NCI-H774 (cell line): ENCODE measurements at places on chromosomes 7 and 10.

DNA sequence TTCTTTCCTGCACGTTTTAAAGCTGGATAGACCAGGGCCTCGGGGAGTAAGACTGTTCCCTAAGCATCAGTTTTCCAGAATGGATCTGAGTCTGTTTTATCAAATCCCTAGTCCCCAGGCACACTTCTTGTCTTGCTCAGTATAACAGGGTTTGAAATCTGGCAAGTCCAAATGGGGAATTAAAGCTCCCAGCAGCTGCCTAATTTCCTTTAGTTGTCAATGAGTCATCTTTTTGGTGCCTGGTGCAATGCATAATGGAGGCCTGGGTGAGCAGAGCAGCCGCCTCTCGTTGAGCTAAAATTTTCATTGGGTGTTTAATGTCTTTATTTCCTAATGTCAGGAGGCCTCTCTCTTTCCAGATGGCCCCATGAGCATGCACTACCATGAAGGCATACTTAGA is 87.9 kb downstream of the STRA8 start:
- DNase-seq, result peak; percentile 26

GRCh38 chr7:140863184-140863583 is 61.5 kb downstream of the BRAF start:
- no peak for DNase-seq

DNA sequence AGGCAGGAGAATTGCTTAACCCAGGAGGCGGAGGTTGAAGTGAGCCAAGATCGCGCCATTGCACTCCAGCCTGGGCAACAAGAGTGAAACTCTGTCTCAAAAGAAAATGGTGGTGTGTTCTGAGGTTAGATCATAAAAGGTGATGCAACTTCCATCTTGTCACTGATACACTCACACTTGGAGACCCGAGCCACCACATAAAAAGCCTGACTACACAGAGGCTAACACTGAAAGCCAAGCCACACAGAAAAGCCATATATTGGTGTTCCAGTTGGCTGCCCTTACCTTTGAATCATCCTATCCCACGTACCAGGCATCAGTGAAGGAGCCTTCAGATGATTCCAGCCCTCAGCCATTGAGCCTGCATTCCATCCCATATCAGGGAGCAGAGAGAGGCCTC is 4.0 kb downstream of the MORN4 start:
- DNase-seq, result no peak

- DNase-seq, result no peak
Measured at GRCh38 chr7:132735476-132735875, 159.2 kb upstream of the PLXNA4 start.

GRCh38 chr7:150514748-150515222 is at the start of gene GIMAP7:
Gene GIMAP7, plus strand, starts transcription at chr7:150514872. Its CDS starts 5,103 bp downstream, at chr7:150519975.
- no peak for DNase-seq

DNA sequence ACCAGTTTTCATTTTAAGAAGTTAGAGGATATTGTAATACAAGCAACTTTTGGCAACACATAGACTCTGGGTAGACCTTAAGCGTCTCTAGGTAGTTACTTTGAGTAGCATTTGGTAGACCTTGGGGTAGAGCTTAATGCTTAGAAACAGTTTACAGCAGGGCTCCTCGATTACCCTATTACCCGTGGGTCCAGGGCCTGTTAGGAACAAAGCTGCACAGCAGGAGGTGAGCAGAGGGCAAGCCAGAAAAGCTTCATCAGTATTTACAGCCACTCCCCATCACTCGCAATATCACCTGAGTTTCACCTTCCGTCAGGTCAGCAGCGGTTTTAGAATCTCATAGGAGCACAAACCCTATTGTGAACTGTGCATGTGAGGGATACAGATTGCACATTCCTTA is 173.5 kb downstream of the TSPAN12 start:
- DNase-seq, result no peak

DNA sequence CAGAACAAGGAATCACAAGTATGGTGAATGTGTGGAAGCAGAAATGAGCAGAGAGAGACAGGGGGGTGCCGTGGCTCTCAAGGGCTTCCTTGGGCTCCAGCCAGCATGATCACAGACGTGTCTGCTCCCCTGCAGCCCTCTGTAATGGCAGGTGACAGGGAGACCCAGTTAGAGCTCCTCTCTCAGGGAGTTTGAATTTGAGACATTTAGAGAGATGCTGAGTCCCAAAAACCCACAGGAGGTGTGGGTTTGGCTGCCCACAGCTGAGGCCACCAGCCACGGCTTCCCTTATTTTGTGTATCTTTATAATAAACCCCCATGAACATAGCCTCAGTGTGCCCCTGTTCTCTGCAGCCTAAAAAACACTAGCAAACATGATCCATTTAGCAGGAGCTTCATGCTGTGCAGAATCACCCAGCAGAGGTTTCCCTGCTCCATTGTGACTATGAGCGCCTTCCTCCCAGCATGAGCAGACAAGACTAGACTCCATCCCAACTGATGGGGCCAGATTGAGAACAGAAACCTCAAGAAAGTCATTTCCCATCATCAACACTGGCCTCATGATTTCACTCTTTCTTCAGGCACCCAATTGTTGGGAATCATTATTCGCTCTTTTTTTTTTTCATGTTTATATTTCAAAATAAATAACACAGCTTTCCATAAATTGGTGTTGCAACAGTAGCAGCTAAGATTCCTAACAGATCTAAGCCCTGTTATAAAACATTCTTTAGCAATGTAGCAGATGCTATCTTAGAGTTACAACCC is 13.4 kb downstream of the NOD1 start:
- DNase-seq, result no peak

DNA sequence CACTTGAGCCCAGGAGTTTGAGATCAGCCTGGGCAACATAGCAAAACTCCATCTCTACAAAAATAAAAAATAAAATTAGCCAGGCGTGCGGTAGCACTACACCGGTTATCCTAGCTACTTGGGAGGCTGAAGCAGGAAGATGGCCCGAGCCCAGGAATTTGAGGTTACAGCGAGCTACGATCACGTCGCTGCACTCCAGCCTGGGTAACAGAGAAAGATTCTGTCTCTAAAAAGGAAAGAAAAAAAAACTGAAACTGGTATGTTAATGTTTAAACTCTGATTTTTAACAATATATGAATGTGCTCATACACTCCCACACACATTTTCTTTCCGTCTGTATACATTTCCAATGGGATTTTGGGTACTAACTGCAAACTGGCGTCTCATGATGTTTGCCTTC is 140.6 kb upstream of the KMT2E start:
- no peak for DNase-seq

GRCh38 chr7:54116956-54117355 is 425.2 kb upstream of the VSTM2A start:
- no peak for DNase-seq

DNA sequence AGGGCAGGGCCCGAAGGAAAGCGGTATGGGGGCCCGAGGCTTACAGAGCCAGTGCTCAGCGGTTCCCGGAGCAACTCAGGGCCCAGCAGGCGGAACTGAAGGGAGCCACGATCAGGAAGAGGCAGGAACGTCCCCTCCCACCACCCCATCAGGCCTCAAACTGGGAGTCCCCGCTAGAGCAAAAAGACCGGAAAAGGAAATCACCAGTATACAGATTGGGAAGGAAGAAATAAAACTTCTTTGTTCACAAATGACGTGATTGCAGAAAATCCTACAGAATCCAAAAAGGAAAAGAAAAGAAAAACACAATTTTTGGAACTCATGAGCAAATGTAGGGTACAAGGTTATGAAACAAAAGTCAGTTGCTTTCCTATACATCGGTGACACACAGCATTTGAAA is 21.6 kb upstream of the ZFAND2A start:
- DNase-seq, result no peak
